ENCODE measurements at places on chromosomes 6 and 20.

DNA sequence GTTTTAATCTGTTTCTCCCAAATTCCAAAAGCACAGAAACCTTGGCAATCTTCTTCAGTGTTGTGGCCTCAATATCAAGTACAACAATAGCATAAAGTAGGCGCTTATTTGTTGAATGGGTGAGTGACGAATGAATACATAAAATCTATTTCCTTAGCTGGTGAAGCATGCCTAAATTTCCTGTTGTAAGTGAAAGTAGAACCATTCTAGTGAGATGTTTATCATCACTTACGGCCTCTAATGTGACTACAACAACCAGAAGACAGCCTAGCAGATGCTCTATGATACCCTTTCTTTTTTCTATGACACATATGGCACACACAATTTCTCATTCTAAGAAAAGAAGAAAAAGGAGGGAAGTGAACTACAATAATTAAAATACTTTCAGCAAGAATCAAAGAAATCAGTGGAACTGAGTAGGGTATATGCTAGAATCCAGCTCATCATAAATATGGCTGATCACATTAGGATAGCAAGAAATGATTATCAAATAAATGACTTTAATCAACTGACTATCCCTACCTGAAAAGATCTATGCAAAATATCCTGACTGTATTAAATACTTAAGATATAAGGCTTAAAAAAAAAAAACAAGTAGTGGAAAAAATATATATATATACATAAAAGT is 67.4 kb downstream of the BTBD9 start:
- DNase-seq = no peak

- no peak for DNase-seq
Observed at GRCh38 chr6:136409597-136409996, 120.0 kb upstream of the BCLAF1 start.

- no peak for DNase-seq
Observed at GRCh38 chr6:498795-499231, 107.3 kb downstream of the IRF4 start.

DNA sequence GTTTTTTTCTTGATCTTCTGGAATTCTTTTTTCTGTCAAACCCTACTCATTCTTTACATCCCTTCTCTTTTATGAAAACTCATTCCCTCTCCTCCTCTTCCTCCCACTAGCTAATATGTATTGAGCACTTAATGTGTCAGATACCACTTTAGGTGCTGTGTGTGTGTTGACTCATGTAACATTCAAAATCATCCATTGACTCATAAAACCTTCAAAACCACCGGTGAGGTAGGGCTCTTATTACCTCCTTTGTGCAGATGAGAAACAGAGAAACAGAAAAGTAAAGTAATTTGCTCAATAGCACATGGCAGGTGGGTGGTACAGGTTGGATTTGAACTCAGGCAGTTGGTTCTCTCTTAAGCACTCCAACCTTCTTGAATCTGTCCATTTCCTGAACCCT is 136.3 kb upstream of the NEDD9 start:
- DNase-seq = no peak

DNA sequence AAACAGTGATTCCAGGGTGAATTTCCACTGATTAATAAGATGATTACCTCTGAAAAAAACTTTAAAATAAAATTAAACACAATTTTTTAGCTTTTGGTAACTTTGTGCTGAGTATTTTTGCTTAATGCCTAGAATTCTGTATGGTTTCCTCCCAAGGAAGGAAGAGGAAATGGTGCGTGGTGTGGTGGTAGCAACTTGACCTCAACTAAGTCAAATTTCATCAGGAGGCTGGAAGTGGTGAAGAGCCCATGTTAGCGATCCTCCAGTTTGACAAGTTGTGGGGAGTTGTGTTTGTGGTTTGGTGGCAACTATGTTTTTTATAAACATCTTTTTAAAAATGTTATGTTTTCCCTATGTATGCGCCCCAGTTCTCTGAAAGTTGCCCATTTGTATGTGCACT is 5.0 kb upstream of the RTF2 start:
- no peak for DNase-seq

DNA sequence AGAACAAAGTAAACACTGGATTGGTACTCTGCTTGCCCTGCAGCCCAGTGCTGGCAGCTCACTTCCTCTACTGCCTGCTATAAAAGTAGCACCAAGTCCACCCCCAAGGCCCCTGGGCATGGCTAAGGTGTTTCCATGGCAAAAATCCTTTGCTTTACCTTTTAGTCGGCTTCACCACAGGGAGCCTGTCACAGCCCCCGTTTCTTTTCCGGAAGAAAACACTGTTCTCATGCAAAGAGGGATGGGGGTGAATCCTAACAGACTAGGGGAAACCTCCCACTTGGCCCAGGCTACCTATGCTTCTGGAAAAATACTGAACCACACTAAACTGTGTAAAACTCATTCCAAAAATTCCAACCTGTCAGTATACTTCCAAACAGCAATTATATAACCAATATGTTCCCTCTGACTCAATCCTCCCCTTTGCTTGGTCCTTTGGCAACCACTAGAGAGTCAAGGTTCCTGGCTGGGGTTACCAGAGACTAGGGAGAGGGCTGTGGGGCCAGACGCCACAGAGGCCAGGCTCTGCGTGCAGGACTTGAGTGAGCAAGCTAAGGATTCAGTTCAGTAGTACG is 16.1 kb downstream of the PPIL1 start:
- no peak for DNase-seq

DNA sequence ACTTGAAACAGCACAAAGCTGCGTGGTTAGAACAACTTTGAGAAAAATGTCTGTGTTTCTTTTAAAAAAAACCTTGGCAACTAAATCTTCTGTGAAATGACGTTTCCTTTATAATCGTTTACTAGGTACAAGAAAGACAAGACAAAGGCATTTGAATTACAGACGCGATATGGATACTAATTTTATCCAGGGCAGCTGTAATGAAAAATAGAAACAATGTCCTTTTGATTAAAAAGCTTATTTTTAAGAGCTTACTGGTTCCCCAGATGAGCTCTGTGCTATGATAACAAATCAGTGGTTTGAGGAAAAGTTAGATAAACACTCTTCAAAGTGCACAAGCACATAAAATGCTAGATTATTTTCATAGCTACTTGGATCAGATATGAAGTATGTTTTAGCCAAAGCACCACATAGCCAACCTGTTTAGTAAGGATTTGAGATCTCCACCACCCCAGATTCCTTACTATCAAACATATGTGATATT is 1.6 kb upstream of the SYNCRIP start:
- DNase-seq = no peak

- no peak for DNase-seq
Observed at GRCh38 chr6:150196942-150197745, 54.3 kb downstream of the PPP1R14C start.

DNA sequence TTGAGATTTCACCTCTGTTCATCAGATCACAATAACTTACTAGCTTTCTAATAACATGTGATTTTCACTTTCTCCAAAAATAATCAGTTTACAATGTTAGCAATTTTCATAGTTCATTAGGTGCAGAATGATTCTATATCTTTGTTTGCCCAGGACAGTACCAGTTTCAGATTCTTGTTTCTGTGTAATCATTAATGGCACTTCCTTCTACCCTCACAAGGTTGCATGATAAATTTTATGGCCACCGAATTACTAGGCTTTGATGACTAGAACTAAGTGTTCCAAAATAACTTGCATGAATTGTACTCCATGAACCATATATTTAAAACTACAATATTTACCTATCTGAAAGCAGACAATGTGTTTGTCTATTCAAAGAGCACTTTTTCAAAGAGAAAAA is 442.3 kb downstream of the EPHA7 start:
- DNase-seq = no peak

DNA sequence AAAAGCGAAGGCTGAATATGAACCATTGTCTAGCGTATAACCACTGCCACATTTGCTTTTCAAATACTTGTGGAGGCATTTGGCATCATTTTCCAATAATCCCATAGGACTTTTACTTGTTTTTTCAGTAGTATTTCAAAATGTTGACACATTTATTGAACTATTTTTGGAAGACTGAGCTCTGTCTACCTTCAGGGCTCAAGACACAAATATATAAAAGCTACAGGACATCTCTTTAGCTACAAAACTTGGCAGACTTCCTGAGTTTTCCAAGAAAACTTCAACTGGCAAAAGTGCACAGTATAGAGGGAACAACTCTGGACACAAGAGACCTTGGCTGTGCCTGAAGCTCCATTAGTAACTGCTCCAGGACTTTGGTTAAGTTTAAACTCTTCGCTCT is 13.4 kb downstream of the EPB41L2 start:
- DNase-seq = no peak

- no peak for DNase-seq
Observed at GRCh38 chr6:110760589-110760988, 54.7 kb downstream of the CDK19 start.

DNA sequence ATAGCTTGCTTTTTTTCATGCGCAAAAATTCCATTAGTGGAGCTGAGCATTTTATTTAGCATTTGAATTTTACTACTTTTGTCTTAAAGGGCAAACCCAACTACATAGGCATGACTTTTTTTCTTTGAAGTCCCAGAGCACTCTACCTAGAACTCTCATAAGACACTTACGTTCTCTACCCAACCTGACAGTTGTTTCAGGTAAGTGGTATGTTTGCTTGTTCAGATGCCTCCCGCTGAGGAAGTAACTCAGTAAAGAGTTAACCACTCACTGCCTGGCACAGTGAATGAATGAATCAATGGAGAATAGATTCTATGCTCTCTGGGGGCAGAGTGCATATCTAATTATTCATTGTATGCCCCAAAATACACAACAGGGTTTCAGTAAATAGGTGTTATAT is 212.3 kb upstream of the PRDM1 start:
- no peak for DNase-seq

GRCh38 chr6:99013661-99014060 is 65.9 kb upstream of the FBXL4 start:
- DNase-seq = no peak

DNA sequence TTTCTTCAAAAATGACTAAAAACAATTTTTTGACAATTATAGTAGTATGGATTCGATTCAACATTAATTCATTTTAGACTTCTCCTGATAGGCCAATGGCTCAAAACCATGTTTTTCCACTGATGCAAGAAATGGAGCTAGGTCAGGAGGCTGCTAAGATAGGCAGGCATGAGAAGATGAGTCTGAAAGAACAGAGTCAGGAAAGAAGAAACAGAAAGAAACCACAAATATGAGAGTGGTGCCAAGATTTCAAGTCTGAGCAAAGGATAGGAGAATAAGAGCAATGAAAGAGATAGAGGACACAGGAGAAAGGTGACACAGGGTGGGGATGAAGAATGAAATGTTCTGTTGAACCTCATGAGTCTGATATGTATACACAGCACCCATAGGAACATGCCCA is 112.2 kb downstream of the TASP1 start:
- no peak for DNase-seq

- DNase-seq = no peak
Observed at GRCh38 chr6:157527471-157527907, 146.5 kb downstream of the ZDHHC14 start.

GRCh38 chr6:134596191-134596590 is 278.3 kb upstream of the SGK1 start:
- DNase-seq = no peak

DNA sequence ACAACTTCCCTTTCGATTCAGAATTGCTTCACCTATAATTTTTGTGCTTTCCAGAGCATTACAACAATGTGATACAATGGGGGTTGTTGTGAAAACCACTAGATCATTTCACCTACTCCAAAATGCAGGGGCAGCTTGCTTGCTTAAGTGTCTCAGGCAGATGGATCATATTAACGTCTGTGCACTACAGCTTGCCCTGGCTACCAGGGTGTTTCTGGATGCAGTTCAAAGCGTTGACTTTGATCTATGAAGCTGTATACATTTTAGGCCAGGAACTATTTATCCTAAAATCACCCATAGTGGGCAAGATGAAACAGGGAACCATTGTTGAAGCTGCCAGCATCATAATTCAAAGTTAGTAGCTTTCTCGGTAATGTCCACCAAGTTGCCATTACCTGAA is 339.5 kb upstream of the HSF2 start:
- DNase-seq = no peak

GRCh38 chr6:39924283-39924682 is 10.0 kb downstream of the MOCS1 start:
- no peak for DNase-seq

DNA sequence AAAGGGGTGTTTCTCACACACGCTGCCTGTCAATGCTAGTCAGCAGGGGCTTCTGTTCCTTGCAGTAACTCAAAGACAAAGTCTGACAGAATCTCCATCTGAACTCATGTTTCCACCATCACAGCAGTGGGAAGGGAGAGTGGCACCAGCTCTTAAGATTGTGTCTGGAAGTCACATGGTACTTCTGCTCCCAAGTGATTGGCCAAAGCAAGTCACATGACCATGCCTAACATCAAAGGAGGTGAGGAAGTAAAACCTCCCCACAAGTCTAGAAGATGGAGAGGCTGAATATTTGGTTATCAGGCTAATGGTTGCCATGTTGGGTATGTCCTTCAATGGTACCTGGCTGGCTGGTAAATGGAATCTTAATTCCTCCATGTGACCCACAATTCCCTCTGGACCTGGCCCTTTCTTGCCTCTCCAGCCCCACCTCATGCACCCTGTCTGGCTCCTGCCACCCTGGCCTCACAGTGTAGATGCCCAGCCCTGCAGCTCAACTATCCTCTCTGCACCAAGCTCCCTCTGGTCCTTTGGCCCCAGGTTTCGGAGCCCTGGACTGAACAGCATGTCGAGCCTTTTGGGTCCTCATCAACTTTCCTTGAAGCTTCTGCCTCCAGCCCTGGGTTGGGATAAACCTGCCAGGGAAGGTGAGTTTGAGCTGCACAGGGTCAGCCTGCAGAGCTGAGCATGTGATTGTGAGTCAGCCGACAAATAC is 51.0 kb upstream of the PMEPA1 start:
- DNase-seq = no peak

- DNase-seq = no peak
Observed at GRCh38 chr20:35648836-35649235, 15.9 kb downstream of the CPNE1 start.

DNA sequence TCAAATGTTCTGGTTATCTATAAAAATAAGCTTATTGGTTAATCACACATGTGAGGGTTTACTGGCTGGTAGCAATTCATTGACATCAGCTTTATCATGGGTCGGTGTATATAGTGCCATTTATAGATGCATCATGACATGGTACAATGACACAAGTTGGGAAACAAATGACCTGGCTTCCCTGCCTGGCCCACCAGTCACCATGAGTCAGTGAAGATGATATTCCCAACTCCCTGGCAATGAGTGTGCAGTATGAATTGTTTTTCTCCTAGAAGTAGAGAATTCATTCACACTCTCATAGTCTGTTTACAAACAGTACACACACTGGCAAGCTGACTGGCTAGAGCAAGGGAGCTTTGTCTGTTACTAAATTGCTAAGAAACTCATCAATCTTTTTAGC is 37.2 kb upstream of the CALHM6 start:
- no peak for DNase-seq

GRCh38 chr6:12137480-12137879 is 125.4 kb downstream of the HIVEP1 start:
- no peak for DNase-seq

GRCh38 chr6:42212442-42212841 is 5.2 kb downstream of the MRPS10 start:
- DNase-seq = no peak
